ENCODE measurements at places on chromosomes 6 and 20. TPM values are rescaled to one million over a fixed set of nuclear protein-coding genes. Genes with fewer than 3 reads are reported as not detected.

DNA sequence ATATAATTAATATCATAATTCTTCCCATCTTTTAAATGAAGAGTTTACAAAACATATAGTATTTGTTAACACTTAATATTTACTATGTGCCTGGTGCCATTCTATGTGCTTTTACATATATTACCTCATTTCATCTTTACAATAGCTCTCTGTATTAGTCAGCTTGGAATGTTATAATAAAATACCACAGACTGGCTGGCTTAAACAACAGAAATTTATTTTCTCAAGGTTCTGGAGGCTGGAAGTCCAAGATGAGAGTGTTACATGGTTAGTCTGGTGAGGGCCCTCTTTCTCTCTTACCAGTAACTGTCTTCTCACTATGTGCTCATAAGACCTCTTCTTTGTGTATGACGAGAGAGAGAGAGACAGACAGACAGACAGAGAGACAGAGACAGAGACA lies 110.2 kb downstream of the NKAIN2 start:
- DNase-seq, result no peak

DNA sequence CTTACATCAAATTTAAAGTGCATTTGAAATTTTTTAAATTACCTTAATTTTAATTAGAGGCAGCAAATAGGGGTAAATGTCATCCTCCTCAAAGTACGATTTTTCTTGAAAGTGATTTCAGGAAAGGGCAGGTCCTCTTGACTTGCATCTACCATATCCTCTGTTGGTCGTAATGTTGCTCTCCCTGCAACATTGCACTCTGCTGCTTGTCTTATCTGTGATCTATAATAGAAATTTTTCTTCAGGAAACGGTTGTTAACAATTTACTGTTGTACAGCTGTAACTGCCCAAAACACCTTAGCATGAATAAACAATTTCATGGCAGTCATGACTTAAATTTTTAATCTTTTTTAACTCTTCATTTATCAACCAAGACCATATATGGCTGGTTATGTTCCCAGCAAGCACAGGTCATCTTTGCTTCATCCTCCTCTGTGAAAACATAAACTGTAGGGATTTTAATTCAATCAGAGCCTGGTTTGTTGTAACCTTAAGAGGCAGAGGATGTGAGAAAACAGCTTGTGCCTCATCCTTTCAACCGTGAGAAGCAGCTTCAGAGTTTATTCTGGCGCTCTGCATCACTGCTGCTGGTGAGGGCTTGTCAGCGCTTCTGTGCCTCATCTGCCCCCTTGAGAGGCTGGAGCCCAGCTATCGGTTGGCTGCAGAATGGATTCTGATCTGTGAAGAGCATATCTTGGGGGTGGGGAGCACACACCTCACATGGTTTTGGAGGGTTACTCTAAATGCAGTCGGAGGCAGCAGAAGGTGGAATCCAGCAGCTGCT lies 56.0 kb downstream of the CTNNBL1 start:
- no peak for DNase-seq

The SLC52A3 gene
- total RNA-seq, result not detected

The XKR7 gene
- total RNA-seq, result not detected

The C4B gene
- total RNA-seq, result 1.2 TPM

DNA sequence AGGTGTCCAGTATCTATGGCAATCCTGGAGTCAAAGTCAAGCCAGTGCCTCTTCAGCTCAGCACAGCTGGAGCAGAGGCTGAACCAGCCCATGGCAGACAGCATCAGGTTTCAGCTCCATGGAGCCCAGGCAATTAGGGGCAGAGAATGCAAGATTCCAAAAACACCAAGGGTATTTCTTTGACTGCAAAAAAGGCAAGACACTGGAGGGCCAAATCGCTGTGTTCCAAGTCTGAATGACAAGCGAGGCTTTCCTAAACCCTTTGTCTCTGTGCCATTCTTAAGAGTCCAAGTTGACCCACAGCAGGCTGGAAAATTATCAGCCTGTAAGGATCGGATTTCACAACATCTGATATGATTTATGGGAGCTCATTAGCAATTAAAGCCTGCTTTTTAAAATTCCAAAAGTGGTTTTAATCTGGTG lies 49.7 kb upstream of the TGM3 start:
- no peak for DNase-seq

The DAAM2 gene
- 0.14 TPM for total RNA-seq

- DNase-seq, result no peak
Observed at GRCh38 chr20:10625641-10626040, 48.2 kb downstream of the JAG1 start.

DNA sequence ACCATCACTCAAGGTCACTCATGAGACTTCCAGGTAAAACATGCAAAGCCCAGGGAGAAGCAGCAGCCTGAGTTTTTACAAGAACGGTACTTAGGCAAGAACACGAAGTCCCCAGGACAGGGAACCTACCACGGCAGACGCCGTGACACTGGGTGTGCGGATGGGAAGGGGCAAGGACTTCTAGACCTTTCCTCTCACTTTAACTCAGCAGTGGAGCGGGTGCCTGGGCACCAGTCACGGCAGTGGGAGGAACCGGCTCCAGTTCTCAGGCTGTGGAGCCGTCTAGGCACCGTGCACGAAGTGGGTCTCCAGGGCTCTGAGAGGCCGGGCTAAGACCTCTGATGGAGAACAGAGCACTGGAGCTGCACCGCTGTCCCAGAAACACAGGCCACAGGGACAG lies 2.5 kb downstream of the ZBTB46 start:
- DNase-seq, result no peak

- DNase-seq, result peak; percentile 39
Observed at GRCh38 chr6:29696147-29697125, 15.5 kb upstream of the ZFP57 start.

DNA sequence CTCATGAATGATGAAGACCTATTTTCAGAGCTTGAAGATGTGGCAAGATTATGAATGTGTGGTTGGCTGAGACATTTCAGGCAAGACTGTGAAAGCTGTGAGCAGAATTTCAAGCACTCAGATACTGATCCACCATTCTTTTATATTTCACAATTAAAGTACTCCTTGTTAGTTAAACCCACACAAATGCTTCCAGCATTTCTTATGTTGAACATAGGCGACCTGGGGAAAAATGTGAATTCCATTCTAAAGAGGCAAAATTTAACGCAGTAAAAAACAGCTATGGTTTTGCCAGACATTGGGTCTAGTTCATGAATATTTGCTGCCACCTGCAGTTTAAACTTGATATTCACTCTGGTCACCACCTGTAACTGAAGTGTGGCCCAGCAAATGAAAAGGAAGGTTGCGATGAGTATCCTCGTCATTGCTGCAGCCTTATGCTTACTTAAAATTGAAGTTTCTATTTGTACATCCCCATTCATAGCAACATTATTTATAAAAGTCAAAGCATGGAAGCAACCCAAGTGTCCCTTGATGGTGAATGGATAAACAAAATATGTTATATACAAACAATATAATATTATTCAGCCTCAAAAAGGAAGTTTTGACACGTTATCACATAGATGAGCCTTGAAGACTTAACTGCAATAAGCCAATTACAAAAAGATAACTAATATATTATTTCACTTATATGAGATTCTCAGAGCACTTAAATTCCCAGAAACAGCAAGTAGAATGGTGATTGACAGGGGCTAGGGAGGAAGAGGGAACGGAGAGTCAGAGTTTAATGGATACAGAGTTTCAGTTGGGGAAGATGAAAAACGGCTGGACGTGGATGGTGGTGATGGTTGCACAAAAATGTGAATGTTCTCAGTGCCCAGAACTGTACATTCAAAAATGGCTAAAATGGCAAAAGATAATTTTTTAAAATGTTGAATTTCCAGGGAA lies 32.4 kb upstream of the FAM184A start:
- DNase-seq, result peak; percentile 74

The CAP2 gene
- 2.6 TPM for total RNA-seq

The PREP gene
- 20.3 TPM for total RNA-seq
